SW 1271 (cell line): ENCODE measurements at places on chromosomes 1 and 21.

DNA sequence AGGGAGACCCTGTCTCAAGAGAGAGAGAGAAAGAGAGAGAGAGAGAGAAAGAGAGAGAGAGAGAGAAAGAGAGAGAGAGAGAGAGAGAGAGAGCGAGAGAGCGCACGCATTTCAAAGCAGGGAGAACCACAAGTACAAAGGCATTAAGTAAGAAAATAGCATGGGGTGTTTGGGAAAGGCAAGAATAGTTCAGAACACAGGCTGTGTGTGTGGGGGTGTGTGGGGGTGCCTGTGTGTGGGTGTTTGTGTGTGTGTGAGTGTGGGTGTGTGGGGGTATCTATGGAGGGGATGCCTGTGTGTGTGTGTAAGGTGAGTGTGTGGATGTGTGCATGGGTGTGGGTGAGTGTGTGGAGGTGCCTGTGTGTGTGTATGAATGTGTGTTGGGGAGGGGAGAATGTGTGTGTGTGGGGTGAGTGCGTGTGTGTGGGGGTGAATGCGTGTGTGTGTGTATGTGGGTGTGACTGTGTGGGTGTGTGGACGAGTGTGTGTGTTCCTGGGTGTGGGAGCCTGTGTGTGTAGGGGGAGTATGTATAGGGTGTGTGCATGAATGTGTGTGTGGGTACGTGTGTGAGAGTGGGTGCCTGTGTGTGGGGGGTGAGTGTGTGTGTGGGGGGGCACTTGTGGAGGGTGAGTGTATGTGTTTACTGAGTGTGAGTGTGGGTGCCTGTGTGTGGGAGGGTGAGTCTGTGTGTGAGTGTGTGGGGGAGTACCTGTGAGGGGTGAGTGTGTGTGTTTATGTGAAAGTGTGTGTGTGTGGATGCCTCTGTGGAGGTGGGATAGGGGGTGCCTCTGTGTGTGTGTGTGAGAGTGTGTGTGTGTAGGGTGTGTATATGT is 19.1 kb upstream of the HDAC1 start:
- no peak for DNase-seq

DNA sequence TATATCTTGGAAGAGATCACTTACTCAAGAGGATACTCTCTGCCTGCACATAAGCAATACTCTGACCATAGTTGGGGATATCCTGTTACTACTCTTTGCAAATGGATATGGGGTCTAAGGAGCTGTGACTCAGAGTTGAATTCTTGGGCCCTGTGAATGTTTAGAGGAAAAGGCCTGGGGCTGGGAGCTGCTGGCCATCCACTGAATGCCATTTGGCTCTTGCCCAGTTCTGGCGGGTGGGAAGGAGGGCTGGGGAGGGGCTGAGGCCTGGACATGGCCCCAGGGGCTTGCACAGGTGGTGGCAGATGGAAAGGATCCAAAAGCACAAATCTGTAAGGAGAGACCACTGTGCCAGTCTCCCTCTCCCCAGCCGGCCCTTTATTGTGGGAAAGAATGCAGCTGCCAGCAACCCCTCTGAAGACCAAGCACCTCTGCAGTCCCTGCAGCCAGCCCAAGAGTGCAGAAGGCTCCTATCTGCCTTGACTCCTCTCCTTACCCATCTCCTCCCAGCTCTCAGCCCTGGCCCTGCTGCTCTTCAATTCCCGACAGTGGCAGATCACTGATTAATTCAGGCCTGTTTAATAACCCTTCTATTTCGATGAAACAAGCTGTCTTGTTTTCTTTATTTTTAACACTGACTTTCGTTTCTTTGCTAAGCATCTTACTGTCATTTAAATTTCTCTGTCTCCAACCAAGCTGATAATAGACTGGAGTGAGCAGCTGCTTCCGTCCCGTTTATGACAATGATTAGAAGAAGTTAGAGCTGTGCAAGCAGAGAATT is 12.1 kb downstream of the PLXNA2 start:
- DNase-seq = no peak

DNA sequence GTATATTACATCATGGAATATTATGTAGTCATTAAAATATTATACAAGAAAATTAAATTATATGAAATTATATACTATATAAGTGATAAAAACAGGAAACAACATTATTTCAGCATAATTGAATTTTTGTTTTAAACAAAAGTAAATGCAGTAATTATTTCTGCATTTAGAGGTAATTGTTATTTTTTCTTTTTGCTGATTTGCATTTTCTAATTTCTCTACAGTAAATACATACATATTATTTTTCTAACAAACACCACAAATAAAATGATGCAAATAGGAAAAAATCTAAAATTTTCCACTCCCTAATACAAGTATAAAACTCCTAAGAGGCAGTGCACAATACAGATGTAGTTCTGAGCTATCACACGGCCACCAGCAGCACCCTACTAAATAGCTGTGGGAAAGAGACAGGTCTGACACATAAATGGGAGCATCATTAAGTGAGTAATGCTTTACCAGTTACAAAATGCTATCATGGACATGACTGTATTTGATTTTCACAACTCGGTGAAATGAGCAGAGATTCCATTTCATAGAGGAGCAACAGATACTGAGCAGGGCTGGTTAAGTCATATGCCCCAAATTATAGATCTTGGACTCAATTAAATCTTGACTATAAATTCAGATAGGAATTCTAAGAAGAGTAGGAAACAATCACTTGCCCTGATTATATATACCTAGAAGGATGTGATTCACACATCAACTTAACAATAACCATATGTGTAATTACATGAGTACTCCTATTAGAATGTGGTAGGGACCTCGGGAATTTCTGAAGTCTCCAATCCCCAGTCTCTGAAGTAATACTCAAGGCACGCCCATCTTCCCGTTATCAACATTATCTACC is 49.0 kb downstream of the NRIP1 start:
- peak; percentile 19 for DNase-seq

DNA sequence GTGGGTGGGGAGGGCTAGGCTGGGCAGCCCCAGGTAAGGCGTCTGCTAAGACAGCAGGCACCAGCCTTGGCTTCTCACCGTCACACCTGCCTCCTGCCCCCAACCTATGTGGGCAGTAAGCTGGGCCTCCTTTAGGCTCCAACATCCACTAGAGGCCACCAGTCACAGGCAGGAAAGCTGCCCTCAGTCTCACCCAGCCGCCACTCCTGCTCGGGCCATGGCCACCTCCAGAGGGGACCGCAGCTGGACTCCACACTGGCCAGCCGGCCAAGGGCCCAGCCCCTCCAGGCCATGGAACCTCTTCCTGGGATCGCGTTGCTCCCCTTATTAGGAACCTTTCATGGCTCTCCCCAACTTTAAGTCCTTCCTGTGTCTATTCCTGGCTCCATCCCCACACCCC is 74.5 kb downstream of the MRPL37 start:
- no peak for DNase-seq

DNA sequence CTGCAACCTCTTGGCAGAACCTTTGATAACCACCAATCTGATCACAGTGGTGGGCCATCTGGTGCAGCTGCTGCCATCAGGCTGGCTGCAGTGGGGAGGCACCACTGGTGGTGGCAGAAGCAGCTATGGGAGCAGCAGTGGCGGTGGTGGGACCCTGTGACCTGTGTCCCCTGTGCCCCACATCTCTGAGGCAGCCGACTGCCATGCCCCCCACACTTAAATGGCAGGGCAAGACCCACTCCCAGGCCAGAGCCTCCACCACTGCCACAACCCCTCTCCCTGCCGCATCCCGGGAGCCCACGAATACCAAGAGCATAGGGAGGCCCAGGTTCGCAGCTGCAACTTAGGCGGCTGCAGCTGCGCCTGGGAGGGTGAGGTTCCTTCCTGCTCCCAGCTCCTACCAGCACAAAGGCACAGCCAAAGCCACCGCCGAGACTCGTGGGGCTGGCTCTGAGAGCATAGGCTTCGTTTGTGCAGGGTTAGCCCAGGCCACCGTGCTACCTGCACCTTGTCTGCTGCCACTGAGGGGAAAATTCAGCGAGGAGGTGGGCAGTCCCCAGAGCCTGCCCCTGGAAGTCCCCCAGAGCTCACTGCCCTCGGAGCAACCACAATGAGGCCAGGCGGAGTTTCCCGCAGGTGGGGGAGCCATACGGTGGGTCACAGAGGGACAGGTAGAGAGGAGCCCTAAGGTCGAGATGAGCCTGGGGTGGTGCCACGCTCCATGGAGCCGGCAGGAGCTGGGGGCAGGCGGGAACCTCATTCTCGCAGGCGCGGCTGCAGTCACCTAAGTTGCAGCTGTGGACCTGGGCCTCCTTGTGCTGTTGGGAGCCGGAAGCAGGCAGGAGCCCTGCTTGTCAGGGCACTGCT is 518.7 kb downstream of the RWDD3 start:
- DNase-seq = no peak

DNA sequence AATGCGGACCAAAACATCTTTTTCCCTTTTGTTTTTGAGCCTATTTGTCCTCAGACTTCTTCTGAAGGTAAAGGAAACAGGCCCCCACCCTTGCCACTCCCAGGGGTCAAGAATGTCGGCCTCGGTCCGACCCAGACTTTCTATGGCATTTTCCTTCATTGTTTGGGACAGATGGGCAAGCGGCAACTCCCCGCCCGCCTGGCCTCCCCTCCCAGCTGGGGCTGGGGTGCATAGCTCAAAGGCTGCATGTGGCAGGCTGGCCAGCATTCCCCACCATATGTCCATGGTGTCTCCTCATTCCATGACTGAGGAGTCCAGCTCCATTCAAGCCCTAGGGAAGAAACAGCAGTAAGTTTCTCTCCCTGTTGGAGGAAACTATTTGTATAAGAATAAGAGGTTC is 29.4 kb upstream of the TSPEAR start:
- DNase-seq = no peak

GRCh38 chr1:109763646-109764415 is at the start of gene EPS8L3:
TSS of gene EPS8L3 (minus strand) at chr1:109763923. CDS start at chr1:109761749, 2,174 bp downstream.
- no peak for DNase-seq

DNA sequence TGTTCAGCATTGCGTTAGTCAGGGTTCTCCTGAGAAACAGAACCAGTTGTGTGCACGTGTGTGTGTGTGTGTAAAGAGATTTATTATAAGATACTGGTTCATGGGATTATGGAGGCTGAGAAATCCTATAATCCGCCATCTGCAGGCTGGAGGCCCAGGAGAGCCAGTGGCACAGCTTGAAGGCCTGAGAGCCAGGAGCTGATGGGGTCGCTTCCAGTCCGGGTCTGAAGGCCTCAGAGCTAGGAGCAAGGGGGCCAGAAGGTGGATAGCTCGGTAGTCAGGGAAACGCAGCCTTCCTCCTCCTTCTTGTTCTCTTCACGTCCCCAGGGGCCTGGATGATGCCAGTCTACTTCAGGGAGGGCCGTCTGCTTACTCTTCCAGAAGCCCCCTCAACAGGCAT is 37.7 kb downstream of the FAAP20 start:
- no peak for DNase-seq

DNA sequence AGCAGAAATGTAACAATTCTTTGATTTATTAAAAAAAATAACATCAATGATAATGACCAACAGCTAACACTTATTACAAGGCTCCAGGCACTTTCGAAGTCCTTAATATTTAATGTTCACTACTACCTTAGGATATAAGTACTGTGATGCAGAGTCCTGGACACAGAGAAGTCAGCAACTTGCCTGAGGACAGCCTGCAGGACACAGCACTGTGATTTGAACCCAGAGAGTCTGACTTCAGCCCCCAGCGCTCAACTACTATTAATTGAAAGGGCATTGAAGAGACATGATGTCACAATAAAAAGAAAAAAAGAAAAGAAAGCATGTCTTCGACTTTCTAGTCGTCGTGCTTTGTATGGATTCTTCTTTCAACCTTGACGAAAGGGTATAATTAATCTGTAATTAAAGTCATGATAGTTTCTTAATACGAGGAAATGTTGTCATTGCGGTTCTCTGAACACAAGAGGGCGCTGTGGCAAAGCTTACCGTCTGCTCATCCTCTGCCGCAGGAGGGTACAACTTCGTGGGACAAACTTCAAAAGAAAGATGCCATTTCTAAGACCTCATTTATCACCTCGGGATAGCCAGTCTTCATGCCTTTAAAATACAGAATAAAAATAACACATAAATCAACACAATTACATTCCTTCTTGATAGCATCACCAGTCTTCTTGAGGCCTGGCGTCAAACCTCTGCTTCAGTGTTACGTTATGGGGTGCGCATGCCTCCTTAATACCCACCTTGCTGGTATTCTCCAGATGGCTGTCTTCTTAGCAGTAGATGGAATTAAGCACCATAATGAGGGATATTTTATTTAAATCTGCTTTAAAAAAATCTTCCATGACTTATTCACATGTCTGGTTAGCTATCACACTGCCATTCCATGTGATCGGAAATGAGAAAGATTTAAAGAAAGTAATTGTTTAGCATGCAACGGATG is 240.1 kb downstream of the DISC1 start:
- DNase-seq = peak; percentile 20

DNA sequence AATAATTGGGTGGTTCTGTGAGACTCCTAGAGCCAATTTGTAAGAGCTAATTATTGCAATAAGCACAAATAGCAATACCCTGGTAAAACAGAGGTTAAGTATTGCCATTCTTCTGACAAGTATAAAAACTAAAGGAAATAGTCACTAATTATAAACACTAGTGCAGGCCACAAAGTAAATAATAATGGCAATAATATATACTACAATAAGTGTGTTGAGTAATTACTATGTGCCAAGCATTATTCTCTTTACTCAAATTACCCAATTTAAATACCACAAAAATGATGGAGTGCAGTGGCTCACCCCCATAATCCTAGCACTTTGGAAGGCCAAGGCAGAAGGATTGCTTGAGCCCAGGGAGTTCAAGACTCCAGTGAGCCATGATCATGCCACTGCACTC is 15.3 kb downstream of the ZMYM6 start:
- no peak for DNase-seq

DNA sequence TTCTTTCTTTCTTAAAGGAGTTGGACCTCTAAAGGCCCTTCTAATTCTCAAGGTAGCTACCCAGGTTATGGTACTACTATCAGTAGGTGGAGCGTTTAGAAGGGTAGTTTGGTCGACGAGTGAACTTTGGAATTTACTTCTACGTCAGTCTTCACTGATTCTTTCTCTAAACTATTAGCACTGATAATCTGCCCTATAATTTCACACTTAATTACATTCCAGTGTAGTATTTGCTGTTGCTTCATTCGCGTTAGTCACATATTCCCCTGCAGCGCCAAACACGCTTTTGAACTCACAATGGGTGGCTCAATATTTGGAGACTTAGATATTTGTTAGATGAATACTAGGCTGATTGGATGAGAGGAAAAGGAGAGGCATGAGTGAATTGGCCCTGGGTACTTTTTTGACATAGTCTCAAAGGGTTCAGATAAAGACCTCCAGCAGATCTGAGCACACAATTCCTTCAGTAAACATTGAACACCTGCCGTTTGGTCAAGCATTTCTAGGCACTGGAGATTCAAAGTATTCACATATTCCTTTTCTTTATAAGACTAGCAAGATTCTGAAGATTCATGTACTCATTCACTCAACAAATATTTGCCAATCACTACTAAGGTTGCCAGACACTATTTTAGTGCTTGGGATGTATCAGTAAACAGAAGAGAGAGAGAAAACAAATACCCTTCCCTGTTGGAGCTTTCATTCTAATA is 929 bp upstream of the FOXJ3 start:
- no peak for DNase-seq
